ENCODE measurements at places on chromosomes 16 and 17. TPM values are rescaled to one million over a fixed set of nuclear protein-coding genes. Genes with fewer than 3 reads are reported as not detected.

Gene NPEPPS
- 169 TPM for total RNA-seq

Gene CDH1
- 3.7 TPM for total RNA-seq

Gene SEPTIN1
- 0.52 TPM for total RNA-seq

Gene CLEC10A
- total RNA-seq, result 1.6 TPM

Gene GGT6
- total RNA-seq, result not detected

Gene CRYBA1
- total RNA-seq, result not detected

Gene FBXW10B
- total RNA-seq, result 0.52 TPM

Gene NXPH3
- total RNA-seq, result 0.52 TPM

Gene RAMP2
- 16.2 TPM for total RNA-seq

Gene C16orf90
- total RNA-seq, result not detected

Gene OTOP3
- total RNA-seq, result not detected

Gene PCTP
- 13.6 TPM for total RNA-seq

Gene APOH
- 2.1 TPM for total RNA-seq

Gene CSHL1
- not detected for total RNA-seq

Gene DPEP2
- 1.0 TPM for total RNA-seq

Gene SDR42E2
- not detected for total RNA-seq

Gene ADAD2
- not detected for total RNA-seq

Gene KRT36
- not detected for total RNA-seq

Gene CYB5D1
- 3.7 TPM for total RNA-seq

Gene PPP1R27
- 35.0 TPM for total RNA-seq

Gene SLC47A1
- total RNA-seq, result 0.52 TPM

Gene NRN1L
- total RNA-seq, result 1.0 TPM

Gene IL34
- total RNA-seq, result 6.8 TPM

Gene TMEM114
- total RNA-seq, result not detected

Gene GOSR2
- total RNA-seq, result 41.2 TPM

Gene KRTAP4-1
- not detected for total RNA-seq

Gene EXOC3L1
- 5.2 TPM for total RNA-seq

Gene SPNS3
- not detected for total RNA-seq

Gene KRT23
- 0.52 TPM for total RNA-seq

Gene PFN1
- 137 TPM for total RNA-seq

Gene C16orf74
- total RNA-seq, result 1.0 TPM

Gene PGP
- total RNA-seq, result 9.9 TPM

Gene HCRT
- total RNA-seq, result not detected

Gene VMO1
- total RNA-seq, result 4.7 TPM

Gene TRIM72
- 45.4 TPM for total RNA-seq

Gene CLDN6
- total RNA-seq, result not detected

Gene GDPD3
- total RNA-seq, result 0.52 TPM

Gene MEFV
- 0.52 TPM for total RNA-seq

Gene NGFR
- total RNA-seq, result 20.4 TPM

Gene OSGIN1
- total RNA-seq, result 0.52 TPM

Gene C17orf67
- 1.0 TPM for total RNA-seq

Gene NPIPA3
- total RNA-seq, result 1.6 TPM

Gene MPDU1
- 26.1 TPM for total RNA-seq

Gene EFNB3
- total RNA-seq, result 1.0 TPM

Gene HOXB6
- total RNA-seq, result not detected

Gene MT1F
- total RNA-seq, result not detected

Gene PLLP
- under 0.01 TPM for total RNA-seq

Gene CLEC18A
- total RNA-seq, result under 0.01 TPM

Gene WFDC1
- total RNA-seq, result 1.6 TPM

Gene MYH2
- total RNA-seq, result 43.8 TPM
